ENCODE measurements at places on chromosomes 12 and 14.

- no peak for DNase-seq
Observed at GRCh38 chr12:45278447-45278846, 62.6 kb downstream of the ANO6 start.

- DNase-seq, result no peak
Observed at GRCh38 chr12:127657036-127657435, 609.9 kb upstream of the TMEM132C start.

- DNase-seq, result no peak
Observed at GRCh38 chr14:22599349-22599748, 1.2 kb downstream of the ABHD4 start.

DNA sequence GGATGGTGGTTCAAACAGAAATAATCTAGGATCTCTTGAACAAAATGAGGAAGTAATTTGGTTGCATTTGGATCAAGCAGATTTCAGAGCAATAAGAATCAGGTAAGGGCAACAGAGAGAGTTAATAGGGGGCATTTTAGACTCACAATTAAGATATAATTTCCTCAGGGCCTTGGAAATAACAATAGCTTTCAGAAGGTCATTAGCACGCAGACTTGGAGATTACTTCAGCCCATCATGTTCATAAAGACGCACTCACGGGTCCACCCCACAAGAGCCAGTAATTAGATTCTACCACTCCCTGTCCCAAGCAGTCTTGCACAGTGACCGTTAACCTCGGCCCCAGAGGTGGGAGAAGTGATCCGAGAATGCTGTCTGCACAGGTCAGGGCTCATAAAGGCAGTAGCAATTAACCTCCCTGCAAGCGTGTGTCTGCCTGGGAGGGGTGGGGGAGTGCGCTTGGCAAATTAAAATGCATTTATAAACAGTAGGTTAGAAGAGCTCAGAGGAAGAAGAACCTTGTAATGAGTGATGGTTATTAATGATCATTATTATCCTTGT, 125.7 kb upstream of the CCDC196 start:
- DNase-seq, result no peak

DNA sequence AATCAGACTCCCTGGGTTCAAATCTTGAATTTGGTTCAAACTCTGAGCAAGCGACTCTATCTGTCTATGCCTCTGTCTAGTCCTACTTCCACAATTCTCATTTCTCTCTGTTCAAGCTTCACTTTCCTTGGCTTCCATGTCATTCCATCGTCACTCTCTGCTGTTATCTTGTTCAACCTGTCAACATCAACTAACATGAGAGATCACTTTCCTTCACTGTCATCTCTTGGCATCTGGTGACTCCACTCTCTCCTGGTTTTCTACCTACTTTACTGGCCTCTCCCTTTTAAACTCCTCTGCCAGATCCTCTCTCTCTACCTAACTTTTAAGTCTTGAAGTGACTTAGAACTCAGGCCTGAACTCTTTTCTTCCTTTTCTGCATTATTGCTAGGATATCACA, 240.2 kb downstream of the BCAT1 start:
- no peak for DNase-seq

- peak; percentile 42 for DNase-seq
Observed at GRCh38 chr12:69154585-69155363, 84.6 kb upstream of the CPSF6 start.

All from left hindlimb (tissue), 1 donor.